ENCODE measurements at places on chromosomes 2 and 18.

GRCh38 chr2:241273210-241274020 lies 42.1 kb downstream of the HDLBP start:
- DNase-seq, result no peak

DNA sequence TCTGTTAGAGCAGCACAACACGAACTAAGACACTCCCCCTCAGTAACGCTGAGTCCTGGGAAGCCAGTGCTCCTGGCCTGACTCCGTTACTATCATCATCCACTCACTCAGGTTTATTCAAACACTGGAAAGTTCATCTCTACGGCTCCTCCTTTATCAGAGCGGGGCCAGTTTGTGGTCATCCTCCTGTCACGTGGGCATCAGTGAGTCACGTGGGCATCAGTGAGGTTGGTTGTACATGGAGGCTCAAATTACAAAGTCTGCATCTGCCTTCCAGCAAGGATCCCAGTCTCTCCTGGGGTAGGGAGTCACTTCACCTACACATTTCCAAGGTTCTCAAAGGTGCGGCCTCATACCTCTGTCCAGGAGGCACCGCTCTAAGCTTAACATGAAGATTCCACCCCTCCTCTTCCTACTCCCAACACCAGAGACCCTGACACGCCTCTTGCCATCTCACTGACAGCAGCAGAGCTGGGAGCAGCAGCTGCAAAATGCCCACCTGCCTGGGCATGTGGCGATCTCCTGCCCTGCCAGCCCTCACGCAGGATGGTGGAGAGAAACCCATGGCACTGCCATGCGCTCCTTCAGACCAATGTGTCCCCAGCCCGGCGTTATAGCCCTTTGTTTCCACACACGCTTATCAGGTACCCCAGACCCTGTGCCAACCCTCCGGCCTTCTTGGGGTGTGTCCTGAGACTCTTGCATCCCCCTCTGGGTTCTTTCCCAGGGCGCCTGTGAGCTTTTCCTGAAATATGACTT lies 99.2 kb upstream of the PTPRM start:
- peak; percentile 52 for DNase-seq

- no peak for DNase-seq
Observed at GRCh38 chr2:221655300-221655699, 83.2 kb upstream of the EPHA4 start.

DNA sequence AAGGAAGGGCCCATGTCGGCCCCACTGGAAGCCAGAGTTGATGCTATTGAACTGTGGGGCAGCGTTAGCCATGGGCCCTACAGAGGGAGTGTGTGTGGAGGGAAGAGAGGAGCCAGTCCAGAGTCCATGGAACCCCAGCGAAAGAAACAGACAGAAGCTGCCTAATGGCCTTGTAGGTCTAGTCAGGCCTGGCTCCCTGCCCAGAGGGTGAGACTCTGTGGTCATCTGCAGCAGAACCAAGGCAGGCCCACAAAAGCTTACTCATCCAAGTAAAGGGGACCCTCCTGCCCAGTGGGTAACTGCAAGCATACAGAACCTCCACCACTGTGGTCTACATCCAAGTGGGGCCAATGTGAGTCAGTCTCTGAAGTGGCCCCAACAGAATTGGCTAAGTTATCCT lies 439.8 kb downstream of the TGIF1 start:
- peak; percentile 46 for DNase-seq

- peak; percentile 33 for DNase-seq
Observed at GRCh38 chr2:11750917-11751316, 4.5 kb downstream of the LPIN1 start.

DNA sequence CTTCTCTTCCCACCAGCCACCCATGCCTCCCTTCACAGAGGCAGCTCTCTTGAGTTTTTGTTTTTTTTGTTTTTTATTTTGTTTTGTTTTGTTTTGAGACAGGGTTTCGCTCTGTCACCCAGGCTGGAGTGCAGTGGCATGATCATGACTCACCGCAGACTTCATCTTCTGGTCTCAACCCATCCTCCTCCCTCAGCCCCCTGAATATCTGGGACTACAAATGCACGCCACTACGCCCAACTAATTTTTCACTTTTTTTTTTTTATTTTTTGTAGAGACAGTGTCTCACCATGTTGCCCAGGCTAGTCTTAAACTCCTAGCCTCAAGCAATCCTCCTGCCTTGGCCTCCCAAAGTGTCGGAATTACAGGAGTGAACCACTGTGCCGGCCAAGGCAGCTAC lies 161.4 kb downstream of the TRABD2A start:
- no peak for DNase-seq

GRCh38 chr18:6590326-6590725 lies 139.2 kb upstream of the ARHGAP28 start:
- DNase-seq, result peak; percentile 3

- peak; percentile 26 for DNase-seq
Observed at GRCh38 chr2:135638825-135639224, 102.8 kb upstream of the UBXN4 start.

DNA sequence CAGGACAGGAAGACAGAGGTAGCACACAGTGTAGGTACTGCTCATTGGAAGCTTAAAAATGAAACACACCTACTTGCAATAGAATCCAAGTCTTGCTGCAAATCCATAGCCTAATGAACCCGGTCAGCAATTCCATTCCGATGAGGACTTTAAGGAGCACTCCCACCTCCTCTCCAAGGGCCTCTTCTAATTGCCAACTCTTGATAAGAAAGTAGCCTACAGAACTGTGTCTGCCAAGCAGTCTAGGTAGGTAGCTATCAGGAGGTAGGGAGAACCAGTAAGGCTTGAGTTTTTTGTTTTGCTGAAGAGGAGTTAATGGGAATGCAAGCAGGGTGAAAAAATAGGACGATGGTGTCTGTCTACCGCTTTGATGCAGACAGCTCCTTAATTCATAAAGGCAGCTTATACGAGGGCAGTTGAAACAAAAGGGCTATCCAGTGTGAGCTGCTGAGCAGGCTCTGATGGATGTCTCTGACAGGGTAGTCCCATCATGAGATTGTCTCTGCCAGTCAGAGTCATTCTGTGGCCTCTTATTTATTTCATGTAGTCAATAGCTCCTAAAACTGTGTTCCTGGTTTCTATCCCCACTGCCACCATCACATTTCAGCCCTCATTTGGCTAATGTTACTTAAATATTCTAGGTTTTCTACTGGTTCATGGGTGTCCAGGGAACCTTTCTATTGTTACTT lies 155.6 kb upstream of the DNMT3A start:
- no peak for DNase-seq

- no peak for DNase-seq
Observed at GRCh38 chr2:118128826-118129225, 40.6 kb downstream of the INSIG2 start.

- peak; percentile 97 for DNase-seq
Observed at GRCh38 chr18:27713738-27714095, 463.2 kb downstream of the CDH2 start.

DNA sequence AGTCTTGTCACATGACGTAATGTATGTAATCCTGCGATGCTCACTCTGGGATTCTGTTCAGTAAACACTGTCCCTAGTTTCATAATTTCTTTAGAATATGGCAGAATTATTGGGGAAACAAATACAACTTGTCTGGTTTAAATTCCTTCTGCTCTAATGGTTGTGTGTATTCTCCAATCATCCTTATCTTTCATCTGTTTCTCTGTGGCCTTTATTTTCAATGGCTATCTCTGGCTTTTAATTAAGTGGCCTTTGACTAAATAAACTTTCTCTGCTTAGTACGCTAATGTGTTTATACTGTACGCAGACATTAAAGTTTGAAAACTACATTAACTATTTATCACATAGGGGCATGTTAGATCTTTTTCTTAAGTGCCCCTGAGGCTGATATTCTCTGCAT lies 40.9 kb downstream of the CDH7 start:
- no peak for DNase-seq

- peak; percentile 42 for DNase-seq
Observed at GRCh38 chr2:152186262-152186661, 10.7 kb upstream of the STAM2 start.

- DNase-seq, result peak; percentile 34
Observed at GRCh38 chr2:214774108-214774507, 35.4 kb downstream of the BARD1 start.

DNA sequence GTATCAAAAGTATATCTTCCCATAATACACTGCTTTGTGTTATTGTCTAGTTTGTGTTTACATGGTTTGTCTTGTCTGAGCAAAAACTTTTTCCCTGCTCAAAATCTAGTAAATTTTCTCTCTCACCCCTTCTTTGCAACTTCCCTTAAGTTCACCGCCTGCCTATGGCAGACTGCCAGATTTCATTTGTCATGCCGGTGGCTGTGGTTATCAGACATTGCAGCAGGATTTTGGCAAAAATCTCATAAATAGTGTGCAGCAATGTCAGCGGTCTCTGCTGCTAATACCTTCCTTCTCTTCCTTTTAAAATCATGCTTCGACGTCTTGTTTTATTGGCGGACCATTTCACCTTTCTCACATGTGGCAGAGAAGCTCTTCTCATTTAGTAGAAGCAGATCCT lies 45.6 kb upstream of the TMEM178A start:
- peak; percentile 95 for DNase-seq

DNA sequence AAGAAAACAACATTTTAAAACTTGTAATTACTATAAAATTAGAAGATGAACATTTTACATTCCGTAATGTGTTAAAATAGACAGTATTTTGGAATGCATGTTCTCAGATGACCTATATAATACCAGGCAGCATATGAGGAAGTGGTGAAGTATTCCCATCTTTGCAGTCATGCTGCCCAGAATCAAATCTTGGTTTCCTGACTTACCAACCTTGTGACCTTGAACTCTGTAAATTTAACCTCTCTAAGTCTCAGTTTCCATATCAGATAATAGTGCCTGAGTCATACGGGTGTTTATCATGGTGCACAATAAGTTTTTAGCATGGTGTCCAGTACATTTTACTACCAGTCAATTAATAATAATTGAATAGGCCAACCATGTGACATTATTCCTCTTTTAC lies 7.3 kb upstream of the GALM start:
- DNase-seq, result no peak

DNA sequence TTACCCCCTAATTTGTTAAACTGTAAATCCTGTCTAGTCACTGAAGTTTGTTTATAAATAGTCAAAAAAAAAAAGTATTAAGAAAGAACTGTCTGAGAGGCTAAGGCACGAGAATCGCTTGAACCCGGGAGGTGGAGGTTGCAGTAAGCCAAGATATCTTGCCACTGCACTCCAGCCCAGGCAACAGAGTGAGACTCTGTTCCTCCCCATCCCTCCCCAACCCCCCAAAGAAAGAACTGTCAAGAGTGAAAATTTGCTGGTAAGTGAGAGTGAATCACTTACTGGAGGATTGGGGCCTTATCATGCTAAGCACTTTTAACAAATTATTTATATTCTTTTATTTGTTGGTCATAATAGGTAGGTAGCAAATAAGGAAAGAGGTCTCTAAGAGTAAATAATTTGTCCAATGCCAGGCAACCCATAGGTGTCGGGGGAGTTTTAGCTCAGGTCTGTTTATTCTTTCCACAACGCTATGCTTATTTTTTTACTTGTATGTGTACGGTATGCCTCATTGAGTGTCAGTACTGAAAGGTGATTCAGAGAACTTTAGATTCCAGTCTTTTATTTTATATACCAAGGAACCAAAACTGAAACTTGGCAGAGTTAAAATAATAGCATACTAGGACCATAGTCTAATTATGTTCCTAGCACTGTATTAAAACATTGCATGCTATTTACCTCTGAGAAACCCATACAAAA lies 2.5 kb downstream of the TAF4B start:
- no peak for DNase-seq
